NCI-H187 treated with DMSO at 0.1 percent for 48 hours (cell line): ENCODE measurements at places on chromosomes 5 and 9.

GRCh38 chr5:147668385-147668784 is 114.1 kb downstream of the JAKMIP2 start:
- DNase-seq = no peak

DNA sequence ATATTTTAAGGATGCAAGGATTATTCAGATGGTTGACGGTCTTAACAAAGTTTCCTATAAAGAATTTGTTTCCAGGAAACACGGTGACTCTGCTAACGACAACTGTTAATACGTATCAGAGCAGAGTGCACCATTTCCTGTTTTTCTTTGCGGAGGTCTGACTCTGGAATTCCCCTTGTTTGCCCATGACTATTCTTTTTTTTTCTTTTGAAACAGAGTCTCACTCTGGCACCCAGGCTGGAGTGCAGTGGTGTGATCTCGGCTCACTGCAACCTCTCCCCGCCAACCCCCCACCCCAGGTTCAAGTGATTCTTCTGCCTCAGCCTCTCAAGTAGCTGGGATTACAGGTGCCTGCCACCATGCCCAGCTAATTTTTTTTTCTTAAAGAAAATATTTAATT is 115.9 kb downstream of the CDC42SE2 start:
- no peak for DNase-seq

DNA sequence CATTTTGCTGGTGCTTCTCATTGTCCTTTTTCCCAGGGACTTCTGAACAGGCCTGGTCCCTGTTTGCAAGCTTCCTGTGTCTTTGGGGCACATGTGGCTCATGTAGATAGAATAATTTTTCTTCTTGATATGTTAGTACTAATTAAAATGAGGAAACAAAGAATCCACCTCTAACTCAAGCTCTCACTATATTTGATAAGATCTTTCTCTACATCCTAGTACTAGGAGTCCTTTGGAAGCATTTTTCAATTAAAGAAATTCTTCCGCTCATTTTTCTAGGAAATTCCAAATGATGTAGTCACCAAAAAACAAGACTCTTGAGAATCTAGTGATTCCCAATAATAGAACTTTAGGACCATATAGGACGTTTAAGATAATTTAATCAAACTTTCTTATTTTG is 165.3 kb downstream of the SEC61B start:
- DNase-seq = no peak

DNA sequence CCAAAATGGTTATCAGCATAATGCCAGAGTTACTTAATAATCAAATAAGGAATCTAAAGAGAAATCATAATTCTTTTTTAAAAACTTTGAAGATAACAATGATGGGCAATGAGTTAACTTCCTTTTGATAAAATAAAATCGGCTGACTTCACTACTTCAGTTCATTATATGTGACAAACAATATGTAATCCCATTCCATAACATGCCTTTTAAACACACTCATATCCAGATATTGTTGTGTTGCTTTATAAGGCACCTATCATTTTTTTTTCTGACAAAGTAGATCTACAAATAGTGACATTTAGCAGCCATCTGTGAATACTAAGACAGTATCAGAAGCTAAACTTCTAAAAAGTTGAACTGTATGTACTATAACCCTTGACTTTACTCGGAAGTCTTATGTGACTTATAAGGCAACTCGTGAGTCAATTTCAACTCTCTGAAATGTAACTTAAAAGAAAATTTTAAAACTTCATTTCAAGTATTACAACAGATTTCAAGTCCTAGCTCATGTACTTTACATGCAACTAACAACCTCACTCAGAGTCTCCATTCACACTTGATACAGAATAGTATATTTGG is 7.5 kb downstream of the ADAMTS6 start:
- DNase-seq = no peak

- DNase-seq = no peak
Measured at GRCh38 chr5:98292496-98292895, 481.0 kb upstream of the RGMB start.

GRCh38 chr9:115008536-115009270 is 78.3 kb upstream of the TNFSF8 start:
- DNase-seq = no peak

DNA sequence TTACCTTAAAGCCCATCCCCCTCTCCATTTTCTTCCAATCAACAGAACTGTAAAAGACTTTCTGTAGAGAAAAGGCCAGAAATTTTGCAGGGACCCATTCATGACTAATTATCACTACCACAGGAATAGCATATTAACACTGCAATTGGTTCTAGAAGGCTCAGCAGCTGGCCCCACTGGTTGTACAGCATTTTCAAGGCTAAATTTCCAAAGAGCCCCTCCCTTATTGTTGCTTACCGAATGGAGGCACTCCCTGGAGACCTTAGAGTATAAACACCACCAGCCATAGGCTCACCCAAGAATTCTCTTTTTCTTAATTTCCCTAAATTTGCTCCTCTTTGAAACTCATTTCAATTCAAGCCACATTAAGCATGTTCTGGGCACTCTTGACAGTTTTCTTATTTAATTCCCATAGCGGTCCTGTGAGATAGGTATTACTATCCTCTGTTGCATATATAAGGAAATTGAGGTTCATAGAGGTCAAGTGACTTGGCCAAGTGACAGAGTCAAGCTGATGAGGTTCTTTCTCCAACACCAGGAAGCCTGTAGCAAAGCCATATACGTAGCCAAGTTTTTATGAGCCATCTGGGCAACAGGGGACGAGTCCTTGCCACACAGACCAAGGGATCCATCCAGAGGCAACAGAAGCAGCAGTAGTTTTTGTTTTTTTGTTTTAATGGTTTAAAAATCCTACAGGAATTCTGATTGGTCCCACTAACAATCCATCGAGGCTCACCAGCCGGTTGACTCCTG is 83.9 kb upstream of the NR5A1 start:
- no peak for DNase-seq

DNA sequence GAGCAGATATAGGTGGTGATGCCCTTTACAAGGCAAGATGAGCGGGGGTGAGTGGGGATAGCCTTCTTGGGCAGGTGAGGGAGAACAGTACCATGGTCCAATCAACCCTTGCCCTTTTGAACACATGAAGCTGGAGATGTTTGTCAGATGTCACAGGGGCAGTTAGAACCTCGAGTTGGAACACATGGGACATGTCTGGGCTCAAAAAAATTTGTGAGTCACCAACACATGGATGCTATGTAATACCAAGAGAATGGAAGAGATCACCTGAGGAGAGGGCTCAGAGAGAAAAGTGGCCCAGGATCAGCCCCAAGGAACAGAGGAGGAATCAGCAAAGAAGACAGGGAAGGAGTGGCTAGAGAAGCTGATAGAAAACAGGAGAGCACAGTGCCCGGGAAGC is 4.7 kb downstream of the PHYKPL start:
- no peak for DNase-seq

- no peak for DNase-seq
Measured at GRCh38 chr5:73154208-73155006, 18.6 kb upstream of the TMEM174 start.

- DNase-seq = no peak
Measured at GRCh38 chr9:69604568-69605219, 67.5 kb downstream of the APBA1 start.

DNA sequence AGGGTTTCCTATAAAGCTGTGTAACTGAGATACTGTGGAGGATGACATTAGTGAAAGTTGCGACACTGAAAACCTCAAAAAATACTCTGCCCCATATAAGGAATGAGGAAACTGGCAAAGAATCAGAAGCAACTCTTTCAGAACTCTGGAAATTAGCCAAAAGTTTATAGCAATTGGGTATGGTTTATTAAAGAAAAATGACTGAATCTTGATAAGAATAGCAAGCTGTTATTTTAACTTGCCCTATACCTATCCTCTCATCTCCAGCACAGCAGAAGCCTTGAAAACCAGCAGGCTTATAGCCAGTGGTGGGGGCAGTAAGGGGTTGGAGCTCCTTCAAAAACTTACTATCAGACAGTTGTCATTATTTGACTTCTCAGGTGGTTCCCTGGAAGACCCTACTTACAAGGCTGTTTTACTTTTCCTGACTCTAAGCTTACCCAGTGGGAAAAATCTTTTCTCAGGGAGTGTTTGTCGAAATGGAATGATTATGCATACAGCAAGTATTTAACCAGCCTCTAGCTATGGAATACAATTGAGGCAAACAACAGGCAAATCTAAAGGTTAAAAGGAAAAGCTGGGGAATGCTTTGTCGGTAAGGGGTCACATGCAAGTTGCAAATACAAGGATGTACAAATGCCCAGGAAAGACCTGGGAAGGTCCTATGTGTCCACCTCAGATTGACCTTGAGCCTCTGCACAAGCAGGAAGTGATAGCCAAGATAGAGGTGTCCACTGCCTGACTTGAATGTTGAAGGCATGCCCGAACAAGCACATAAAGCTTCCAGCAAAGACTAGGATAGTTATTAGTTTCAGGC is 21.0 kb upstream of the FAM151B start:
- no peak for DNase-seq

GRCh38 chr5:158537366-158537765 is 562.4 kb downstream of the EBF1 start:
- no peak for DNase-seq

DNA sequence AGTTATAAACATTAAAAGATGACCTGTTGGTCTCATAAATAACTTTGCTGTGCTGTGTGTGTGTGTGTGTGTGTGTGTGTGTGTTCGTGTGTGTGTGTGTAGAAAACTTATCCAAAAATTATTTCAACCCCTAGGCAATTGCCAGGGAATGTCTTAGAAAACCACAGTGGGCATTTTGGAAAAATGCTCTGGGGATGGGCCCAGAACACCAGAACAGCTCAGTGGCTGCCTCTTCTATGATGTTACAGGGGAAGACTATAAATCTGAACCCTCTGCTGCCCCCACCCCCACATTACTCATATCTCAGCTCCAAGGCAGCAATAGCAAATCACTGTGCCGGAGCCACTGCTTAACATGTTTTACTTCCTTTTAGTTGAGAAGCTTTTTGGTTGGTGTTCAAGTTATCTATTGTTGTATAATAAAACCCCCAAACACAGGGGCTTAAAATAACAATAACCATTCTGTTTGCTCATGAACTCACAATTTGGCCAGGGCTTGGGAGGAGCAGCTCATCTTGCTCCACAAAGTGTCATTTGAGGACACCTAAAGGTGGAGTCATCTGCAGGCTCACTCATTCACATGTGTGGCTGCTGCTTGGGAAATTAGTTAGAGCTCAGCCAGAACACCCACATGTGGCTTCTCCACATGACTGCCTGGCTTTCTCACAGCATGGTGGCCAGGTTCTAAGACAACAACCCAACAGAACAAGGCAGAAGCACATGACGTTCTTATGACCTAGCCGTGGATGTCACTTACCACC is 40.4 kb downstream of the ACTBL2 start:
- DNase-seq = no peak

DNA sequence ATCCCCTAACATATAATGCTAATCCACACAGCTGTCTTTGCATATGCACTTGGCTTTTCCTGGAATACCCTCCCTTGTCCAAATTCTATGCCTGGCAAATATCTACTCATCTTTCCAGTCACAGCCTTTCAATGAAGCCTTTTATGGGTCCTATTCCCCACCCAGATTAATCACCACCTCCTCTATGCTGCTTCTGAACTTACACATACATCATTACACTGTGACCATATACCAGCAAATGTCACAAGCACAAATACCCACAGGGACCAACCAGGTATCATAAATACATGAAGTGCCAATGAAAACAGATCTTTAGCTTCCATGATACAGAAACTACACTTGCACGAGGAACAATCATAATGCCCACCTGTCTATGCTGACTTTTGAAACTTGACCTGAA is 22.3 kb downstream of the LPAR1 start:
- DNase-seq = no peak
